Caki2 (cell line): ENCODE measurements at places on chromosomes 5 and 9. TPM values are rescaled to one million over a fixed set of nuclear protein-coding genes. Genes with fewer than 3 reads are reported as not detected.

The OTP gene
- total RNA-seq: not detected in 2 replicates

The PCDHGA11 gene
- total RNA-seq: not detected in 2 replicates

The FBXW5 gene
- total RNA-seq: 139 and 152 TPM in 2 replicates

The TMEM171 gene
- total RNA-seq: 1.6 and 3.5 TPM in 2 replicates

The GPR150 gene
- 0.17 TPM in 1 of 2 replicates, not detected in the other for total RNA-seq

The STK32A gene
- total RNA-seq: not detected in 2 replicates

The SOX30 gene
- not detected in 2 replicates for total RNA-seq

The CRHBP gene
- not detected in 2 replicates for total RNA-seq

The CXCL14 gene
- not detected in 2 replicates for total RNA-seq

The PCDHA5 gene
- 2.5 and 2.8 TPM in 2 replicates for total RNA-seq

The RANBP17 gene
- total RNA-seq: 6.6 and 7.5 TPM in 2 replicates

The LCN1 gene
- not detected in 2 replicates for total RNA-seq

The PITX1 gene
- 0.35 and 4.6 TPM in 2 replicates for total RNA-seq

The WHRN gene
- total RNA-seq: 3.9 and 6.6 TPM in 2 replicates

The SLC46A2 gene
- total RNA-seq: not detected in 2 replicates

The RNF183 gene
- 0.23 and 0.95 TPM in 2 replicates for total RNA-seq

GRCh38 chr9:34338665-34339385 lies 9.5 kb downstream of the NUDT2 start:
- no peak for DNase-seq

GRCh38 chr5:156686380-156686779 lies 163.7 kb upstream of the PPP1R2B start:
- DNase-seq: no peak

GRCh38 chr5:43017428-43017815 lies 22.7 kb downstream of the ANXA2R start:
- no peak for DNase-seq

- DNase-seq: no peak
These were observed 148.9 kb downstream of the ENC1 start for GRCh38 chr5:74491586-74491985.

DNA sequence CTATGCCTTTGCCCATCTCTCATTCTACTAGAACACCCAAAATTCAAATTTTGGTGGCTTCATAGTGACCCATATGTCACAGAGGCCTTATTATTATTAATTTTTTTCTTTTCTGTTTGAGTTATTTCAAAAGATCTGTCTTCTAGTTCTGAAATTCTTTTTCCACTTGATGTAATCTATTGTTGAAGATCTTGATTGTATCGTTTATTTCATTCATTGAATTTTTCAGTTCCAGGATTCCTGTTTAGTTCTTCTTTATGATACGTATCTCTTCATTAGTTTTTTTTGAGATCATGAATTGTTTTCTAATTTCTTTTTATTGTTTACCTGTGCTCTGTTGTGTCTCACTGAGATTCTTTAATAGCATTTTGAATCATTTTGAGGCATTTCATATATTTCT lies 24.6 kb upstream of the APBA1 start:
- no peak for DNase-seq

DNA sequence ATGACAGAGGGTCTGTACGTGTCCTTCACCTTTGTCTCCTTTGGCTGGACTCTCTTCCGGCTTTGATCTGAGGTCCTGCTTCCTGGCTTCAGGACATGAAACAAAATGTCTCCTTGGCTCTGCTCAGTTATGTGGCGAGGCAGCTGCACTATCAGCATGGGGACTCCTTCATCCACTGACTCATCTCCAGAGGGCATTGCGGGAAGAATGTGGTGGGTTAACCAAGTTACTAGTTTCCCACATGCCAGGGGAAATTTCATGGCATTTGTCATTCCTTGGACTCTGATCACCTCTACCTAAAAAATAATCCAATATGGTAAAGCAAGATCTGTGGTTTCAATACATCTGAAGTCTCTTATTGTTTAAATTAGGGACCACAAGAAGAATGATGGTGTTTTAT lies 259.7 kb downstream of the MED10 start:
- no peak for DNase-seq

DNA sequence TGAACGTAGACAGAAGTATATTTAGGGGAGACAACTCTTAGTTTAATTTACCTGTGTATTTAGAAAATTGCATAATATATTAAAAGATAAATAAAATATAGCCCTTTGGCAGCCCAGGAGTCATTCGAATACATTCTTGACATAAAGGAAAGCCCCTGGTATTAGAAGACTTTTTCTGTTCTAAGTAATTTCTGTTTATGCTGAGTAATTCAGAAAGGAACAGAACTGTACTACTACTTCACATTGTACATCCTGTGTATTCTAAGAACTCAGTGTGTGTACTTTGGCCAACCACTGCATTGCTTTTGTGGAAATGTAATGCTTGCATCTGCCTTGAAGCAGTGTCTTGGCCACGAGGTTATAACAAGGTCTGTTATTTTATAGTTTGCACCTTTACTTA lies 136.4 kb downstream of the KDM4C start:
- no peak for DNase-seq

DNA sequence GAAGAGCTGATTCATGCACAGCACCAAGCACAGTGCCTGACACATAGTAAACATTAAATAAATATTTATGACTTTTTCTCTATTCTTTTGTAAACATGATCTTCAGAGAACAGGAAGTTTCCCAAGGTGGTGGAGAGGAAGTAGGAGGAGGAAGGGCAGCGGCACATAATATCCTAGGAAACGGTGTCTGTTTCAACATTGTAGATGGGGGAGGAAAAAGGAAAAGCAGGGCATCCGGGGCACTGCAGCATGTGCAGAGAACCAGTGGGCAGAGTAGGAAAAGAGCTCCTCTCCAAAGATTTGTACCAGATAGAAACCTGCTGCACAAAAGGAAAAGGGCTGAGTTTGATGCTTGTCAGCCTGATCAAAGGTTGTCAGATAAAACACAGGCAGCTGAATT lies 421.7 kb upstream of the ZNF462 start:
- DNase-seq: no peak

DNA sequence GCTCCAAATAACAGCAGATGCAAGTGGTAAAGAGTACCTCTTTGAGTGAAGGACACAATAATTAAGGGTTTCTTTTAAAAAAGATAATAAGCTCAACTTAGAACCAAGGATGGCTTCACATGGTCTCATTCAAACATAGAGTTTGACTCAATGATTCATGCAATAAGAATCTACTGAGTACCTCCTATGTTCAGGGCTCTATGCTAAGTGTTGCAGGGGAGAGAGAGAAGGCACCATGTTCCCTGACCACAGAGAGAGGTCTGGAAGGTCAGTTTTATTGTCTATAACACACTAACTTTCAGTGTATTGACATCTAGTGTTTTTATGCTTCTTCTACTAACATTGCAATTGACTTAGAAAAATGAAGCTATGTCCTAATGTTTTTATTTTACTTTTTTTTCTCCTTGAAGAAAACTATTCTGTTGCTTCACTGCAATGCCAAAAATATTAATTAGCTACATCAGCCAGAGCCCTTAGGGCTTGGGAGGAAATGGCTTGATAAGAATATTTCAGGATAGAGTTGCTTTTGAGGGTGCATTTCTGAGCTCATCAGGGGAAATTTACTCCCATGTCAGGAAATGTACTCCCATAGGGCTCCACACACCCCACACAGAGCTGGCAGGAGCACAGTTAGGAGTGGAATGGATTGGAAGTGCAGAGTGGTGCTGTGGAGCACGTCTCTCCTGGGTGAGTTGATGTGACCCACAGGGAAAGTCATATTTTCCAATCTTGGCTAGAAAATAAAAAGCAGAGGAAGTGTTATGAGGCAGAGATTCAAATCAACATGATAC lies 106.6 kb downstream of the PDE8B start:
- no peak for DNase-seq

- DNase-seq: no peak
These were observed 174.5 kb upstream of the KLF9 start for GRCh38 chr9:70588999-70589398.

DNA sequence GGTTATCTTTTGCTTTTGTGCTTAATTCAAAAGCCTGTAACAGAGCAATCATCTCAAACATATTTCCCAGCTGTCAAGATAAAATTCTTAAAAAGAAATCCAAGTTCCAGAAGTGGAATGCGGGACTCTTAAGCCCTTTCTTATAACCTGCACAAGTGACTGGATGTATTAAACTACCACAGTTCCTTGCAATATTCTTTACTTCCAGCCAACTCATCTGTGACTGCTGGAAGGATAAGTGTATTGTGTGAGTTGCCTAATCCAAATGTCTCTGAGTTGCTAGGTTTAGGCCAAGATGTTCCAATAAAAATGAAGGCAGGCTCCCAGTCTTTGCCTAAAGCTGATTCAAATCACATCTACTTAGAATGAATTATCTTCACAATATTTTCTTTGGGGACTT lies 159.2 kb upstream of the SLC24A2 start:
- no peak for DNase-seq

GRCh38 chr5:88647901-88648300 lies 235.1 kb downstream of the MEF2C start:
- DNase-seq: no peak

- DNase-seq: no peak
These were observed 258.7 kb upstream of the IRX4 start for GRCh38 chr5:2141254-2142000.

- DNase-seq: no peak
These were observed 181.9 kb downstream of the ZNF462 start for GRCh38 chr9:107044872-107045271.

DNA sequence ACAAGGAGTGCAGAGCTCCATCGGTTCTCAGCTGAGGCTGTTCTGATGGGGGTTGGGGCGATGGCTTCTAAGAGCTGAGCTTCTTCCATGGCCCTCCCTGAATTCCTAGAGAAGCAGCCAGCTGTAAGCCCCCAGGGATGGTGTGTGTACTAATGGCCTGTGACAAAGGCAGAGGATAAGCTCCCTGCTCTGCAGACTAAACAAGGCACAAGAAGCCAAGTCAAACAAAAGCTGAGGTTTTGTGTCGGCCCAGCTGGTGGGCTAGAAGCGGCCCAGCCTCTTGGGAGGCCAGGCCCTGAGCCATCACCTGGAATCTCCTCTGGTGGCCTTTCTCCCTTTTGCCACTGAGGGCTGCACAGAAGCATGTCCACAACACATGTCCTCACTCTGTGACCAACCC lies 75.0 kb upstream of the XPA start:
- DNase-seq: no peak

GRCh38 chr9:86838519-86839497 lies 108.5 kb downstream of the GAS1 start:
- DNase-seq: no peak

DNA sequence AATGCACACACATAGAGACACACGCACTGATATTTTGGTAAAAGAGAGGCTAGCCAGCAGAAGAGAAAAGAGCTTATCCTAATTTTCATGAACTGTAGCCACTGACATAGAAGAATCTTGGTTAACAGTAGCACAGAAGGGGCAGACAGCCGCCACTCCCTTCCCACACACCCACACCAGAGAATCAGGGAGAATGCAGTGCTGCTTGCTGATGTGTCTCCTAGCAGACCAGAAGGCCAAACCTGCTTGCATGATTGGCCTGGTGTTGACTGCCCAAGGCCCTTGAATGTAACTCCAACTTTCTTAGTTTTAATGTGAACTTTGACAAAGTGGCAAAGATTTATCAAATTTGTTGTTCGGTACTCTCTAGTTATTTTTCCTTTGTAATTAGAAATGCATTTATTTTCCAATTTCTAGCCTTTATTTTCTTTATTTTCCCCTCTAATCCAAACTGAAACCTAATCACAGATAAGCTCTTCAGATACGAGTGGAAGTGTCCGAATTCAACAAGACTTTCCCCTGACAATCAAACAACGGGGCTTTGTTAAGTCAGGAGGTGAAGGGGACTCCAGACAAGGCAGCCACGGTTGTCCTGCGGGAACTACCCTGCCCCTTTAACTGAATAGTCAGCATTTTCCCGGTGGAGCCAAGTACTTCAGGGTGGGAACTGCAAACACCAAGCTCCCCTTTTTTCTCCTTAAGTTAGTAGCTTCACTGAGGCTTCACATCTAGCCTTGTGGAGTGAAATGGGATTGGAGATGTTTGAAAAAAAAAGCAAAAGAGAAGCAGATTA lies 81.9 kb upstream of the CTSL start:
- no peak for DNase-seq

DNA sequence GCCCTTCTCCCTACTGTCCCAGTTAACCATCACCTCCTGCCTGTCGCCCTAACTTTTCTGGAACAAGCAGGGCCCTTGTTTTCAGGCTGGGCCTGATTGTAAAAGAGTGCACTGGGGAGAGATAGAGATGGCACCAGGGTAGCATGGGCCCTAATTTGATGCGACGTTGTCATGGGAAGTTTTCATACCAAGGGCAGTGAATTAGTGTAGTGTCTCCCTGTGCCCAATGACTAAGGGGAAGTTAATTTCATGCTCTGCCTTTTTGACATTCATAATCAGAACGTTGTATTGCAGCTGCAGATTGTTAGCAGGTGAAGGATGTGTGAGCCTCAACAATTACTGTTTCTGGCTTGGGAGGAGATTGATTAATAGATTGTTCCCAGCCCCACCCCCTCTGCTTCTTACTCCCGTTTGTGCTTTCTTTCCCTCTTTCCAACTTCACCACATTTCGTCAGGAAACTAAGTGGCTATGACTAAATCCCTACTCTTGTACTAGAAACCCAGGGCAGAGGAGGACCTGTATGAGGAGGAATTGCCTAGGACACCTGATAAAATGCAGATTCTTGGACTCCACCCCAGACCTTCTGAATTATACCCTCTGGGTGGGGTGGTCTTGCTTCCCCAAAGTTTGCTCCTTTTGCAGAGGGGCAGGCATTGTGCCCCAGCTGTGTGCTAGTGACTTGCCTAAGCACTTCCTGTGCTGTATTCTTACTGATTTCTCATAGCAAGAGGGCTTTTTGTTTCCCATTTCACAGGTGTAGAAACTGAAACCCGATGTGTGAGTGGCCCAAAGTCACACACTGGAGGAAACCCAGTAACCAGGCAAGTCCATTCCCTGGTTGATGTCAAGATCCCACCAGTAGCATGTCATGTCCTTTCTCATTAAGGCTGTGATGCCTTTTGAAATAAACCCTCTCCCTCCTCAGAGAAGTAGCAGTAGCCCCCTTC lies 56.3 kb downstream of the DAB2IP start:
- DNase-seq: no peak

- DNase-seq: no peak
These were observed 264.0 kb upstream of the MEF2C start for GRCh38 chr5:89147031-89147430.

DNA sequence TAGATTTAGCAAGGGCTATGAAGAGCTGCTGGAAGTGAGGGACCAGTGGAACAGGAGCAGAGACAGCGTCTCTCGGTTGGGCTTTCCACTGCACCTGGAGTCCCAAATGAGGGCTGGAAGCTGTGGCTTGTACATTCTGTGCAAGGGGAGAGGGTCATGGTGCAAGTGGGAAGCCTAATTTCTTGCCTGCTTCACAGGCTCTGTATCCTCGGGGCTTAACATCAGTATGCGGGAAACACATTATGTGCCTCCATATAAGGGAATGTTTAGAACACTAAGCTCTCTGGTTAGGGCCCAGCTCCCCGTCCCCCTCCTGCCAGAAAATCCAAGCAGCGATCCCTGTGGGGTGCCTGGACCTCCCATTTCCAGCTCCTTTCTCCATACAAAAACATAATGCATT lies 89.0 kb upstream of the NIPAL4 start:
- DNase-seq: no peak

- DNase-seq: no peak
These were observed 36.2 kb downstream of the STC2 start for GRCh38 chr5:173291722-173292658.
